ENCODE measurements at places on chromosomes 6 and 20.

GRCh38 chr6:121187200-121187832, 147.0 kb downstream of the TBC1D32 start:
- no peak for DNase-seq

DNA sequence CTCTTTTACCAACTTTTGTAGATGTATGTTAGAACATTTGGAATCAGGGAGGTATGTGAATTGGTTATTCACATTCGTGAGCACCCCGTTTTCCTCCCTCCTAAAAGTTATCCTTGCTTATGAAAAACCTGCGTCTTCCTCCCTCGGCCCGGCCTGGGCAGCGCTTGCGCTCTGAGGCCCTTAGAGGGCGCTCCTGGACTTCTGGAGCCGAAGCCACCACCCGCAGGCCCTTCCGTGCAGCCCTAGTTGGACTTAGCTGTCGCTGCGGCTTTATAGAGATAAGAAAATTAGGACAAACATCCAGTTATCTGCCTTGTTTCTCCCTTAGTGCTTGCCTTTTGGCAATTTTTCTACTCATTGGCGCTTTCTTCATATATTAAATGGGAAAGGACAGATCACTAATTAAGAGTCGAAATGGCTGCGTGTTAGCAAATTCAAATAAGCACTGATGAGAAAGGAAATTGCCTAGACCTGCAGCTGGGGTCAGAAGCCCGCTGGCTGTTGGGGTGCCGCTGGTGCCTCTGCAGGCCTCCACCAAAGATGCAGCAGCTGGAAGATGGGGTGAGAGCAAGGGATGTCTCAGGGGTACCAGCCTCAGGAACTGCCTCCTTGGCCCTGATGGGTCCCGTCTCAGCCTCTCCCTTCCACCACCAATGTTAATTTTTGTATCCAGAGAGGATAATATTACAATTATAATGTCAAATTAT, 5.2 kb downstream of the FNDC1 start:
- peak; percentile 76 for DNase-seq

DNA sequence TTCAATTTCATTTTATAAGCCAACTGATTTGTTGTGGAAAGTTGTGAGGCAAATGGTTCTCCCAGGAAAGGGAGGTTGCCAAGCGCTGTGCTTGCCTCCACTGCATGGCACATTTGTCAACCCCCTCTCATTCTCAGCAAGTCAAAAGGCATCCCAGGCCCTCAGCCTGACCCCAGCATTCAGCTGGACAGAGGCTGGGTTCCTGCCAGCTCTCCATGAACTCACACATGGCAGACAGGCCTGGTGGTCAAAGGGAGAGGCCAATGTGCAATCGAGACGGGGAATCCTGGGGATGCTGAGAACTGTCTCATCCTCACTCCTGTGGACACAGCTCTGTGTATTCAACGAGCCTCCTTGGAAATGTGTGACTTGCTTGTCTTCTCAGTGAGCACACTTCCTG, 106.0 kb upstream of the CDH4 start:
- no peak for DNase-seq

- DNase-seq: peak; percentile 89
Observed at GRCh38 chr6:18388942-18389341, 1.8 kb downstream of the RNF144B start.

All from ELR (cell line).